ENCODE measurements at places on chromosomes 2 and 18. TPM values are rescaled to one million over a fixed set of nuclear protein-coding genes. Genes with fewer than 3 reads are reported as not detected.

DNA sequence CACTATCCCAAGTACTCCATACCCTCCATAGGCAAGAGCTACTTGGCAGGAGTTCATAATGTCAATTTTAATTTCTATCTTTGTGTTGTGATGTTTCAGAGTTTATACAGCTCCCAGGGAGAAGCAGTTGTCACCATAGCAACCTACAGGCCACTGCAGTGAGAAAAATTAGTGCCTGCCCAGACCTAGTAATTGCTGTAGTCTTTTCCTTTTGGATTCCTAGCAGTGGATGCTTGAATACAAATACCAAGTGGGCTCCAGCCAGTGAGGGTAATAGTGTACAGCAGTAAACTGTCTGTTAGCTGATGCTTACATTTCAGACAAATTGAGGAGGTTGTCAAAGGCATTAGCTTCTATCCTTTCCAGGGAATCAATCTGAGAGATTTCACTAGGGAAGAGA lies 26.7 kb downstream of the LHCGR start:
- H3K27me3 ChIP-seq, result no peaks in the 10 kb centered on the region
- no peak for DNase-seq
- no peak overlapping the region for H3K4me3 ChIP-seq

AGFG1 gene
- polyA plus RNA-seq, result 17.3 TPM

SIX3 gene
- not detected for polyA plus RNA-seq

DNA sequence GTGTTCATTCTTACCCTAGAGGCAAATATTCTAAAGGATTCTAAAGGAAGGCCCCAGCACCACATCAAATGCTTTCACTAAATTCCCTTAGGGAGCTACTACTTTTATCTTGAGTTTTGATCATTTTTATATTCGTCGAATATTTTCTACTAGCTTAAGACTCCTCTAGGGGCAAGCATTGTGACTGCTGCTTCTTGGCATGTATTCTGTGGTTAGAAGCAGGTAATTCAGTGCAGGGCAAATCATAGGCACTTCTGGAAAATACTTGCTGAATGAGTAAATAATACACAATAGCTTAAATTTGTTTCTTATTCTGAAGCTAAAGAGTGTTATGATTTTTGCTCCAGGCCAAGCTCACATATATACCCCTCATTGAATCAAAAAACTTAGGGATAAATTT lies 136.4 kb downstream of the LRP2 start:
- no peaks in the 10 kb centered on the region for H3K27me3 ChIP-seq
- H3K4me3 ChIP-seq, result no peak overlapping the region
- H3K4me1 ChIP-seq, result no peaks in the 10 kb centered on the region
- no peaks in the 10 kb centered on the region for H3K36me3 ChIP-seq

GRCh38 chr2:202577250-202578183 lies 57.3 kb upstream of the FAM117B start:
- H3K27ac ChIP-seq, result no peak overlapping the region

DNA sequence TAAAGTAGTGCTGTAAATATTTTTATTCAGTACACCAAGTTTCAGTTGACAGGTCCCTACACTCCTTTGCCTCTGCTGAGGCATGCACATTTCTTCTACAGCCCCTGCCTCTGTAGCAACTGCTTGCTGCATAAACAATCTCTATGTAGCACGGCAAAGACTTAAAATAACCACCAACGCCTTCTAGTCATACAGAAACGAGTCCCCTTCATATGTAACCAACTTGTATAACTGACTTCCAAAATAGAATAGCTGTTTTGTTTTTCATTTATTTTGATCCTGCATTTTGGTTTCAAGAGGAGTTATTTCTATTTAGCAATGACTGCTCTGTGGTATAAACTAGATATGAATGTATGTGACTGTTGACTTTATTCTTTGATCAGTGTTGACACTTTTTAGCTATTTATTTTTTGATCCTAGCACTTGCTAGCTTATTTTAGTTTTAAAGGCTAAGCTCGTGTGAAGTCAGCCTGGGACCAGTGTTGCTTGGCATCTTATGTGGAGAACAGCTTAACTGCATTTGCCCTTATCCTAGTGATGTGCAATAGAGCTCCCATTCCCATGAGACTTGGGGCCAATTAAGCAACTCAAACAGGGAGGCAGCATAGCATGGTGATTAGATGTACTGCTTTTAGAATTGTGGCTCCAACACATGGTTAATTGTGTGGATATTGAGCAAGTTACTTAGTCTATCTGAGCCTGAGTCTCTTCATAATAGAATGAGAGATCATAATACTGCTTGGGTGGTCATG lies 79.6 kb downstream of the HRH4 start:
- H3K36me3 ChIP-seq, result no peaks in the 10 kb centered on the region
- H3K4me1 ChIP-seq, result no peaks in the 10 kb centered on the region
- no peaks in the 10 kb centered on the region for H3K27me3 ChIP-seq
- DNase-seq, result no peak
- H3K4me3 ChIP-seq, result no peak overlapping the region

All from CD14-positive monocyte (primary cell).